Forelimb muscle (tissue), 1 donor: ENCODE measurements at places on chromosomes 5 and 9. TPM values are rescaled to one million over a fixed set of nuclear protein-coding genes. Genes with fewer than 3 reads are reported as not detected.

Gene GFPT2
- polyA plus RNA-seq = 8.6 TPM

Gene SEPTIN8
- polyA plus RNA-seq = 33.0 TPM

- DNase-seq = peak; percentile 68
Measured at GRCh38 chr5:173472164-173472563, 143.9 kb upstream of the STC2 start.

GRCh38 chr9:97809666-97810344, 43.2 kb upstream of the FOXE1 start:
- no peak for DNase-seq

DNA sequence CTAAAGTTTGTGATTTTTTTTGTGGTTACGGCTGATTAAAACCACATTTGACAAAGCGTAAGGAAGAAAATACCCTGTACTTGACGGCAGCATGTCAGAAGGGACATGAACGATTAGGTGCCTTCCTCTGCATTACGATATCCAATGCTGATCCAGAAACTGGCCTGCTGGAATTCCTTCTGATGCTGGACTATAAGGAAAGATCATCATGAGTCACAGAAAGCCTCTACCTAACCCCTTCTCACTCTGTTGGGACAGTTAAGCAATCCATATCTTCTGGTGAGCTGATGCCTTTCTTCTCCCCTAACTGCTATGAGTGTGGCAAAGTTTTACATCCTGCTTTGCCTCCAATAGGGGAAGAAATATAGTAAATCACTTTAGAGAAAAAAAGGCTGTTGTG, 78.4 kb upstream of the PAPPA start:
- no peak for DNase-seq

GRCh38 chr5:93072831-93073459, 508.1 kb downstream of the NR2F1-AS1 start:
- DNase-seq = no peak

Gene C5orf46
- polyA plus RNA-seq = not detected

- DNase-seq = no peak
Measured at GRCh38 chr9:85392260-85392659, 349.5 kb downstream of the AGTPBP1 start.

GRCh38 chr5:61674378-61674777, 342.3 kb downstream of the ZSWIM6 start:
- DNase-seq = no peak

DNA sequence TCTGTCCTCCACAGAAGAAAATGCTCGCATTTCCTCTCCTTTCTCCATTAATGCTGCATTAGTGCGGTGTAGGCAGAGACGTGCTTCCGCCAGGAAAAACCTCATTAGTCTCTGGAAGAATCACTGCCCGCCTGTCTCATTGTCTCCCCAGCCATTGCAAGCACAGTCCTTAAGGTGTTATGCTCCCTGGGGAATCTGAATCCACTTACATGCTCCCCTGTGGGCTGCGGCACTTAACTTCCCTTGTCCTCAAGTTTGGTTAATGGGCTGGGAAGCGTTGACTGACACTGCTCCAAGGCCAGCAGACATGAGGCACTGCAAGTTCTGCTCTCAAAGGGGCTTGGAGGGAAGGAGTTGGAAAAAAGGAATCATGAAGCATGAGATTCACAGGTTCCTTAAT, 41.6 kb downstream of the TARS1 start:
- no peak for DNase-seq

DNA sequence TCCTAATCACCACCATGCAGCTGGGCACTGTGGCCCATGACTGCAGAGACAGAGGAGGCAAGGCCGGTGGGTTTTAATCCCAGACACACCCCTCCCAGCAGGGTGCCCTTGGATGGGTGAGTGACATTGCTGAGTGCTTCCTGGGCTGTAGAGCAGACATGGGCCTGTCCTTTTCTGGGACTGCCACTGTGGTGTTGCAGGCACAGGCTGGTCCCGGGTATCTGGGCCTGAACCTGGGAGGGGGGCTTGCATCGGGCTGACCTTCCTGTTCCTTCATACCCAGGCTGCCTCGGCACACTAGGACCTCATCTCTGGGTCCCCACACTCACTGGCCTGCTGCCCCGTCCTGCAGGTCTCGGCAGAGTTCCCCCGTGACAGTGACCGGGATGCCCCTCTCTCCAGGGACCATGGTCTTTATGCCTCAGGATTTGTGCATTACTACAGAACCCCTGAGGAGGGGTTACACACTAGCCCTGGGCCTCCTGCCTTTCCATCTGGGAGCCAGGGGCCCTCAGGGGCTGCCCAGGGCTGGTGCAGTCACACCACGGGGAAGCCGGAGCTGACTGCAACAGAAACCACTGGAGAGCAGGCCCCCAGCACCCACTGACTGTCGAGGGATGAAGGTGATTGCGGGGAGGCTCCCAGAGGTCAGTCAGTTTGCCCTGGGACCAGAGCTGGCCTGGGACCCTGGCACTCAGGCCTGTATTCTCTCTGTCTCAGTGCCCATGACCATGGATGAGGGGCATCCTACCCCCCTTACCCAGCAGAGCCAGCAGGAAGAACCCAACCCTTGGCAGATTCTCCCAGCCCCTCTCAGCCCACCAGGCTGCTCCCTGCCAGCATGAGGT, 8.9 kb upstream of the SLC25A48 start:
- DNase-seq = no peak

Gene GFI1B
- polyA plus RNA-seq = 0.39 TPM

DNA sequence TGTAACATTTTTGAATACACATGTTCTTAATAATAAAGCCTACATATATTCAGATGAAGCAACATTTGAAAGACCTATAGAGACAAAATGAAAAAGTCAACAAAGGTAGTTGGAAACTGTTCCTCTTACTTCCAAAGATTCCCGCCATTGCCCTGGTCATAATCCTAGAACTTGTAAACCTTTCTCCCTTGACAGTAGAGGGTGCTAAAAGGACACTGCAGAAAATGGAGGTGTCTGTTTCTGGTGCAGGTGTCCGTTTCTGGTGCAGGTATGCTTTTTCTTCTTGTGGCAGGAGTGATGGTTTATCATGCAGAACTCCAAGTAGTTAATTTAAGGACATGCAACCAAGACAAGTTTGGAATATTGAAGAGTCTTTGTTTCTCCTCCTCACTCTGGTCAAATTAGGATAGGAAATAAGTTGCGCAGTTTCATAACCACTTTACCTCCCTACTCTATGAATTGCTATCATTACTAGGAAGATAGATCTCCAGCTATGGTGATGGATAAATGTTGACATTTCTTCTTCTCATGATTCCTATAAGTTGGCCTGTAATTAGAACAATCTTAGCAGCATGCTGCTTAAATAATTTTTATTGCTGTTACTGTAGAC, 56.0 kb upstream of the FAM174A start:
- DNase-seq = no peak

- DNase-seq = no peak
Measured at GRCh38 chr5:95283761-95284571, 928 bp downstream of the MCTP1 start.

DNA sequence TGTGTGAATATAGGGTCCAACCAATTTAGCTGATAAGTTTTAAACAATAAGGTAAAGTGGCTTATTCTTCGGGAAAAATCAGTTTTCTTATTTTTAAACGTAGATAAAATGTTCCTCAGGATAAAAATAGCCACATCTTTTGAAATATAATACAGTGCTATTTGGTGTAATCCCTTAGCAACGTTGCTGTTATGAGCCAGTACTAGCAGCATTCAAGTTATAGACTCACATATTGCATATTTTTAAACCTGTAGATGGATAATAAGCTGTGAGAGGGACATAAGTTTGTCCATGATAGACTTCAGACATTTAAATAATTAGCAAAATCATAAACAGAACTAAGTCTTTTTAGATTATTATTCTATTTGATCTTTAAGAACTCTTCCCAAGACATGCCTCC, 6.3 kb downstream of the PDE4D start:
- DNase-seq = no peak

- no peak for DNase-seq
Measured at GRCh38 chr5:136236479-136237083, 43.6 kb upstream of the SMIM32 start.

DNA sequence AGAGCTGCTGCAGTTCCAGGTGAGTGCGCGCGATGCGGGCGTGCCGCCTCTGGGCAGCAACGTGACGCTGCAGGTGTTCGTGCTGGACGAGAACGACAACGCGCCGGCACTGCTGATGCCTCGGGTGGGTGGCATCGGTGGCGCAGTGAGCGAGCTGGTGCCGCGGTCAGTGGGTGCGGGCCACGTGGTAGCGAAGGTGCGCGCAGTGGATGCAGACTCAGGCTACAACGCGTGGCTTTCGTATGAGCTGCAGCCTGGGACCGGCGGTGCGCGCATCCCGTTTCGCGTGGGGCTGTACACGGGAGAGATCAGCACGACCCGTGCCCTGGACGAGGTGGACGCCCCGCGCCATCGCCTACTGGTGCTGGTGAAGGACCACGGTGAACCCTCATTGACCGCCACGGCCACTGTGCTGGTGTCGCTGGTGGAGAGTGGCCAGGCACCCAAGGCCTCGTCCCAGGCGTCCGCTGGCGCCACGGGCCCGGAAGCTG, 2.0 kb downstream of the PCDHA3 start:
- DNase-seq = no peak

- no peak for DNase-seq
Measured at GRCh38 chr5:115656404-115656803, 30.6 kb upstream of the TMED7 start.

- DNase-seq = no peak
Measured at GRCh38 chr5:172104801-172105701, 83.0 kb downstream of the STK10 start.

Gene DNAI1
- 0.24 TPM for polyA plus RNA-seq

Gene NR5A1
- not detected for polyA plus RNA-seq

- no peak for DNase-seq
Measured at GRCh38 chr9:134374301-134375010, 48.2 kb downstream of the RXRA start.

GRCh38 chr9:71857159-71857558, 53.8 kb downstream of the ABHD17B start:
- no peak for DNase-seq

Gene CD72
- 2.6 TPM for polyA plus RNA-seq

Gene MORN5
- polyA plus RNA-seq = not detected

GRCh38 chr5:139863855-139864558, 68.4 kb downstream of the PSD2 start:
- DNase-seq = no peak

- no peak for DNase-seq
Measured at GRCh38 chr5:37355161-37355560, 15.7 kb downstream of the NUP155 start.

GRCh38 chr5:138629392-138629791, 54.2 kb upstream of the HSPA9 start:
- DNase-seq = no peak

DNA sequence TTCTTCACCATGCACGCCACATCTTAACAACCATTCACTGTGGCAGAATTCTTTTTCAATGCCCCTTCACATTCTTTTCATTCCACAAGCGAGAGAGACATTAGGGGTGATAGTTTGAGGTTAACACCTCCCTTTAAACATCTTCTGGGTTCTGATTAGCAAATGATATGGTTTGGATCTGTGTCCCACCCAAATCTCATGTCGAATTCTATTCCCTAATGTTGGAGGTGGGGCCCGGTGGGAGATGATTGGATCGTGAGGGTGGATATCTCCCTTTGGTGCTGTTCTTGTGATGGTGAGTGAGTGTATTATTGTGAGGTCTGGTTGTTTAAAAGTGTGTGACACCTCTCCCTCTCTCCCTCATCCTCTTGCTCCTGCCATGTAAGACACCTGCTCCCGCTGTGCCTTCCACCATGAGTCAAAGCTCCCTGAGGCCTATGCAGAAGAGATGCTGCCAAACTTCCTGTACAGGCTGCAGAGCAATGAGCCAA, 46.1 kb upstream of the RAI14 start:
- no peak for DNase-seq

Gene TRIM14
- polyA plus RNA-seq = 1.0 TPM

DNA sequence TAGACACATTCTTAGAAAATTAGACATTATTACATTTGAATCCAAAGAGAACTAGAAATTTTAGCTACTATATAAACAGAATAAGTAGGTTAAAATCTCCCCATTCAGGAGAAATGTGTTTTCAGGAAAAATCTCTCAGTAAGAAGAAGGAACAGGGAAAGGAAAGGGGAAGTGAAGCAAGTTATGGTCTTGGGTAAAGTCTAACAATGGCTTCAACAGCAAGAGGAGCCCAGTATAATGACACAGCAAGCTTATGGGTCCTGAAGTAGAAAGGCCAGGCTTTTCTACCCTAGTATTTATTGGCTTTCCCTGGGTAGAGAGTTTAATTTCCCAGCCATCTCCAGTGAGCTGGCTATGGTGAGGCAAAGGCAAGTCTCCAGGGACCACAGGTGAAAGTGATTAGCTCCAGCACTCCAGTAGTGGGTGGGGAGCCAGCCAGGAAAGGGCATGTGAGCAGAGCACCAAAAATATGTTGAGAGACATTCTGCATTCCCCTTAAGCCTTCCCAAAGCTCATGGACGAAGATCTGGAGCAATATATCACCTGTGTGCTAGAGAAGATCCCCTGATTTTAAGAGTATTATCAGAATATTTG, 981.7 kb downstream of the NR2F1-AS1 start:
- no peak for DNase-seq

GRCh38 chr5:173648308-173648866, 31.9 kb upstream of the BOD1 start:
- no peak for DNase-seq

Gene FOXI1
- not detected for polyA plus RNA-seq

Gene IL5
- 0.29 TPM for polyA plus RNA-seq

DNA sequence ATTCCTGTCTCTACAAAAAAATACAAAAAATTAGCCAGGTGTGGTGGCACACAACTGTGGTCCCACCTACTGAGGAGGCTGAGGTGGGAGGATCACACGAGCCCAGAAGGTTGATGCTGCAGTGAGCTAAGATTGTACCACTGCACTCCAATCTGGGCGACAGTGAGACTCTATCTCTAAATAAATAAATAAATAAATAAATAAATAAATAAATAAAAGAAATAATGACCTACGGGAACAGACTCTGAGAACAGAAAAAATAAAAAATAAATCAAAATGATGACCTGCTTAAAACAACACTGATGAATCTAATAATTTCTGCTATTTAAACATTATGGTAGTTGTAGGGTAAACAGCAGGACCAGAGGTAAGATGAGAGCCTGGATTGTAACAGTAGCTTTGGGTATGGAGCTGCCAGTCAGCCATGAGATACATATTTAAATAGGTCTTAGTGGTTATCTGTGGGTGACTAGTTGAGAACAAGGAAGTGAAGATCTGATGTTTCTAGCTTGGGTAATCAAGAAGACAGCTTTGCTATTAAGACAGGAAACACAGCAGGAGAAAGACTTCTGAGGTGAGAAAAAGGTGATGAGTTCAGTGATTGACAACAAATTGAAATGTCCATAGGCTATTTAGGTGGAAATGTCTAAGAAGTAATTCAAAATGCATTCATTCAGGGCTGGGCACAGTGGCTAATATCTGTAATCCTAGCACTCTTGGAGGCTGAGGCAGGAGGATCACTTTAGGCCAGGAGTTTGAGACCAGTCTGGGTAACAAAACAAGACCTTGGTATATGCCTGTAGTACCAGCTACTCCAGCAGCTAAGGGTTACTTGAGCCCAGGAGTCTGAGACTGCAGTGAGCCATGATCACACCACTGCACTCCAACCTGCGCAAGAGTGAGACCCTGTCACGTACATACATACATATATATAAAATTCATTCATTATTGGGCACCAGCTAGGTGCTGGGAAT, 11.0 kb downstream of the RNF145 start:
- no peak for DNase-seq

- DNase-seq = no peak
Measured at GRCh38 chr9:131402738-131403492, 9.0 kb downstream of the PRRC2B start.

Gene SV2C
- polyA plus RNA-seq = 0.08 TPM

Gene MYORG
- polyA plus RNA-seq = 16.3 TPM

- no peak for DNase-seq
Measured at GRCh38 chr5:131563434-131564228, 71.4 kb downstream of the RAPGEF6 start.
